ENCODE measurements at places on chromosomes 1 and 21. TPM values are rescaled to one million over a fixed set of nuclear protein-coding genes. Genes with fewer than 3 reads are reported as not detected.
A peak's percentile ranks its signal among the peaks of the same experiment; 100 is the strongest.

- peak; percentile 5 for DNase-seq
Measured at GRCh38 chr1:29639741-29640427, 403.6 kb downstream of the PTPRU start.

- no peak for DNase-seq
Measured at GRCh38 chr1:15134285-15134684, 19.3 kb upstream of the TMEM51 start.

GRCh38 chr1:12249181-12249580 lies 19.4 kb downstream of the VPS13D start:
- DNase-seq, result no peak

DNA sequence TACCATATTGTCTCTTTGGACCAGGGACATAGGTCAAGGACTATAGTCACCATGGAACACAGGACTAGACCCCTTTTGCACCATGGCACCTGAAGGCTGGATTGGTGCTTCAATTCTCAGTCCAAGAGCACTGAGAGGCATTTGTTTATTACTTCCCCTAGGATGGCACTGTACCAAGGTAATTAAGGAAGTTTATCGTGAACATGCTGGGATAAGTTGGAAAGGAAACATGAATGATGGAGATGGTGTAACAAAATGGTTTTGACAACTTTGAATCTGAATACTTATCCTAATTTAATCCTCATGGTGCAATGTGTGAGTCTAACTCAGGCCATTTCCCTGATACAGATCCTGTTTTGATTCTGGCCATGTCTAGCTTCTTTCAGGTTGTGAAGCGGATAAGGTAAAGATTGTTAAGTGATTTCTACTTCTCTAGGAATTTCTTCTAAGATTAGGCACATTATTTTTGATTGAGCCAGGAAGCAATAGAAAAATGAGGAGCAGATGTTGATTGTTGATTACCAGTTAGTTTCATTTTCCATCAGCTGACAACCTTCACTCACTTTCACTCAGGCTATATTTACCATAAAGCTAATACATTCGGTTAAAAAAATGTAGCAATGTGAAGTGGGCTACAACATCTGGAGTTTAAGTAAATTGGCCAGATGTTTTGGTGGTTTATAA lies 37.3 kb upstream of the SIPA1L2 start:
- no peak for DNase-seq

- DNase-seq, result no peak
Measured at GRCh38 chr1:159123587-159123986, 47.0 kb upstream of the AIM2 start.

- no peak for DNase-seq
Measured at GRCh38 chr1:29683472-29683871, 447.1 kb downstream of the PTPRU start.

DNA sequence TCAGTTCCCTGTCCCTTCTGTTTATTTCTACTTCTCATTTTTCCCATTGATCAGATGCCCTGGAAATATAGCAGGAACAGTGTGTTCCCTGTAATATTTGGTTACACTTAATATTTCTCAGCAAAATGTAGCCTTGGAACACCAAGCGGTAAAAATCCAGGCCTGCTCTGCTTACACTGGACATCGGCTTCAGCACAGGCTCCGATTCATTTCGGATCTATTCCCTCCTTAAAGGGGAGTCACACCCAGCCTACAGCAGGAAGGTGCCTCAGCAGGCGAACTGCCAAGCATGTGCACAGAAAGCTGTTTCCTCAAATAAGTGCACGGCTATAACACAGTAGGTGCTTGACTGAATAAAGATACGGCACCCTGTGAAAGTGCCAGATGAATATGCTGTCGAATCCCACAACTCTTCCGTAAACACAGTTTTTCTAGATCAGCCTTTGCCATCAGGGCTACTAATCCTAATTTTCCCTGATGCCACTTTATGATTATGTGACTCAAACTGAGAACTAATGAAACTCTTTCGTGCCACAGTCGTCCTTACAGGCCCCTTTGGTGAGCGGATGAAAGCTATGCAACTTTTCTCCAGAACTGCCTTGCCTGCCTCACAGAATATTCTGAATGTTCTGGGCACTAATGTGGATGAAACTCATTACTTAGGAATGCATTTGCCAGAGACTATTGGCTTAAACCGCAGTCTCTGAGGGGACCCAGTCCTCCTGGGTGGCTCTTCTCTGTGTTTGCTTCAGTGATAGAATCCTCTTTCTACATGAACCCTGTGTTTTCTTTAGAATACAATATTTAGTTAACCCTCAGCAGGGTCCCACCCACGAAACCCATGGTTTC lies 275.5 kb upstream of the RUNX1 start:
- DNase-seq, result no peak

GRCh38 chr1:26861286-26861701 lies 1.7 kb upstream of the SFN start:
- DNase-seq, result no peak

DNA sequence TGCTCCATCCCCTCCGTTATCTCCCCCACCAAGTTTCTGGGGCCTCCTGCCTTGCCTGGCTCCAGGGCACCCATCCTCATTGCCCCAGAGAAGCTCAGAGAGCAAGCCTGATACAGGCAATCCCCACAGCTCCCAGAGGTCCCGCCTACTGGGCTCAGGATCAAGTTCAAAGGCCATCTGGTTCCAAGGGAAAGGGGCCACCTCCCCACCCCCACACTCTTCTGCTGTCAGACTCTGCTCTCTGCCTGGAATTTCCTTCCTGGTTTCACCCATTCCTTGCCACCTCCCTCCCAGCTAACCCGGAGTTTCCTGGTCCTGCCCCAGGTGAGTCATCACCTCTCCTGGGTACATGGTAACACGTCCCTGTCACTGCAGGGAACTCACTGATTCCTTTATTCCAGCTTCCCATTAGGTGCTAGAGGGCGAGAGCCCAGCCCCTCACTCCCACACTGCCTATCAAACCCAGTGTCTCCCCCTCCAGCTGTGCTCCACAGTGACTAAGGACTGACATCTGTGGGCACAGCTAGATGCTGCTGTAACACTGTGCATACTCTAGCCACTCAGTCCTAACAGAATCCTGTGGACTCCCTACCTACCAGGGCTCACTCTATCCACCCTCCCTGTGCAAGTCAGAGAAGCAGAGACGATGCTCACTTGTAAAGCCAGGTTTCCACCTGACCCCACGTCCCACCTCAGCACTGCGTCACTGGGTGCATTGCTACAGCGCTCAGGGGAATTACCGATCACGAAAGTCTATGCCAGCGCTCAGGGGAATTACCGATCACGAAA lies 21.8 kb downstream of the RSPH1 start:
- DNase-seq, result no peak

DNA sequence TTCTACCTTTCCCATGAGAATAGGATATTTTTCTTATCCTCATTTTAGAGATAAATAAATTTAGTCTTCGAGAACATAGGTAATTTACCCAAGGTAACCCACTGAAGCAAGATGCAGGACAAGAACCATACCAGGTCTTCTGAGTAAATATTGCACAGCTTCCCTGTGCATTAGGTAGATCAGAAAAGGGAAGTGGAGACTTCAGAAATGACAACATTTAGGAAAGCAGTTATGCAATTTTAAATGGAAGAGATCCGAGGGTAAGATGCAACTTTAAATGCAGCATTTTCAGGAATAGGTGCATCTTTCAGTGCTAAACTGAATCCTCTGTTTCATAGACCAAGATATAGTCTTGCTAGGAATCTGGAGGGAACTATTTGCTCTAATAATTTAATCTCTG lies 206.4 kb upstream of the SGIP1 start:
- no peak for DNase-seq

COL8A2 gene
- polyA plus RNA-seq, result 1.2 TPM

OLIG2 gene
- polyA plus RNA-seq, result not detected

NR5A2 gene
- polyA plus RNA-seq, result 2.0 TPM

UBASH3A gene
- not detected for polyA plus RNA-seq

PLEKHN1 gene
- 0.20 TPM for polyA plus RNA-seq

RO60 gene
- polyA plus RNA-seq, result 54.3 TPM

OR2T11 gene
- not detected for polyA plus RNA-seq
